WTC11 (cell line): ENCODE measurements at places on chromosomes 11 and 22. TPM values are rescaled to one million over a fixed set of nuclear protein-coding genes. Genes with fewer than 3 reads are reported as not detected.

DNA sequence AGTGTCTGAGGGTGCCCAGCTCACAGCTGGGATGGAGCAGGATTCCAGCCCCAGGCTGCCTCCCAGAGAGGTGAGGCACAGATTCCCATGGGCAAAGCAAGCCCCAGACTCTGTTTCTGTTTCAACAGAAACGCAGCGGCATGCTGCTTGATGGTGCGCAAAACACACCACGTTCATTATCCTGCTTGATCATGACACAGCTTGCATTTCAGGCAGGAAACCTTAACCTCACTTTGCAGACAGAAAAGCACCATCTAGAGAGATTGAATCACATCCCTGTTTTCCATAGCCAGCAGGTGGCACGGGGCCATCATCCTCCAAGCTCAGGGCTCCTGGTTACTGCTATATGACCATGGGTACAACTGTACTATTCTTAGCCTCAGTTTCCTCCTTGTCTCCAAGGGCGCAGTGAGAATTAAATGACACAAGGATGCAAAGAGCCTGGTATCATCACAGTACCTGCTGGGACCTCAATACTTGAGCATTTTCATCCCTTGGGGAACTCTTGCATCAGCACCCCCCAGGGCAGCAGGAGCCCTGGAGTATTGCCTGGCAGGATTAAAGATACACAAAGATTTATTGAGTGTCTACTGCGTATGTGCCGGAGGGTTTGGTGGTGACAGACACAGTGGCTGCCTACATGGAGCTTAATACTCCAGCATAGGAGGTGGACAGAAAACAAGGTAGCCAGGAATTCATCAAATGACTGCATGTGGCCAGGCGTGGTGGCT lies 110.0 kb downstream of the TP53I11 start:
- no peak overlapping the region; the same call in 1 of the 2 replicates for H3K27ac ChIP-seq
- no peaks in the 10 kb centered on the region; the same call in 1 of the 2 replicates for H3K27me3 ChIP-seq
- H3K4me3 ChIP-seq: no peak overlapping the region
- peaks cover 70% of the 10 kb centered on the region for H3K4me1 ChIP-seq
- DNase-seq: no peak
- peaks cover 30% of the 10 kb centered on the region for H3K36me3 ChIP-seq

- no peaks in the 10 kb centered on the region for H3K36me3 ChIP-seq
- no peak overlapping the region for H3K27ac ChIP-seq
- H3K4me3 ChIP-seq: no peak overlapping the region
- peaks cover 6% of the 10 kb centered on the region for H3K27me3 ChIP-seq
- H3K4me1 ChIP-seq: peaks cover 15% of the 10 kb centered on the region
- DNase-seq: no peak
Observed at GRCh38 chr11:22349491-22349890, 11.3 kb downstream of the SLC17A6 start.

- no peak for DNase-seq
- no peak overlapping the region for H3K4me3 ChIP-seq
- H3K27ac ChIP-seq: no peak overlapping the region
- no peaks in the 10 kb centered on the region for H3K36me3 ChIP-seq
- no peaks in the 10 kb centered on the region; the same call in 1 of the 2 replicates for H3K27me3 ChIP-seq
Observed at GRCh38 chr11:75028321-75028720, 39.6 kb downstream of the NEU3 start.

GRCh38 chr11:116421529-116422185 lies 351.1 kb downstream of the BUD13 start:
- peaks cover 9% of the 10 kb centered on the region for H3K36me3 ChIP-seq
- peaks cover 35% of the 10 kb centered on the region for H3K4me1 ChIP-seq
- no peak for DNase-seq
- H3K4me3 ChIP-seq: no peak overlapping the region

Gene ZDHHC13
- 19.4 to 23.6 TPM (median 20.9 TPM) in 3 replicates for total RNA-seq

Gene A4GALT
- total RNA-seq: 13.9 to 22.1 TPM (median 16.8 TPM) in 3 replicates

Gene SUSD2
- 0.85 to 1.1 TPM (median 0.94 TPM) in 3 replicates for total RNA-seq
